ENCODE measurements at places on chromosomes 6 and 20.

DNA sequence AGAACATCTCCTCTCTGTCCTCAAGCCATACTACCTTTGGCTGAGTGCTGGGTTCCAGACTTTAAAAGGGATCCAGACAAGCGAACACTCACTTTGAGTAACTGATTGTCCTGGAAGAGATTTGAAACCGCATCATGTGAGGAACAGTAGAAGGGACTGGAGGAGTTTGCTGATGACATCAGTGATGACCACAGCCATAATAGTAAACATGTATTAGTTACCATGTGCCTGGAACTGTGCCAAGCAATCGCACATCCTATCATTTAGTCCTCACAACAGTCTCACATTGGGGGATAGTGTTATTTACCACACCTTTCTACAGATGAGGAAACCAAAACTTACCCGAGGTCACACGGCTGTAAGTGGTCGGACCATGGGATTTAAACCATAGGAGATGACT is 39.8 kb downstream of the ARMC2 start:
- DNase-seq, result no peak

GRCh38 chr20:49034070-49034732 is 11.9 kb upstream of the CSE1L start:
- DNase-seq, result no peak

GRCh38 chr6:692356-692851 is 535 bp downstream of the EXOC2 start:
- DNase-seq, result no peak

DNA sequence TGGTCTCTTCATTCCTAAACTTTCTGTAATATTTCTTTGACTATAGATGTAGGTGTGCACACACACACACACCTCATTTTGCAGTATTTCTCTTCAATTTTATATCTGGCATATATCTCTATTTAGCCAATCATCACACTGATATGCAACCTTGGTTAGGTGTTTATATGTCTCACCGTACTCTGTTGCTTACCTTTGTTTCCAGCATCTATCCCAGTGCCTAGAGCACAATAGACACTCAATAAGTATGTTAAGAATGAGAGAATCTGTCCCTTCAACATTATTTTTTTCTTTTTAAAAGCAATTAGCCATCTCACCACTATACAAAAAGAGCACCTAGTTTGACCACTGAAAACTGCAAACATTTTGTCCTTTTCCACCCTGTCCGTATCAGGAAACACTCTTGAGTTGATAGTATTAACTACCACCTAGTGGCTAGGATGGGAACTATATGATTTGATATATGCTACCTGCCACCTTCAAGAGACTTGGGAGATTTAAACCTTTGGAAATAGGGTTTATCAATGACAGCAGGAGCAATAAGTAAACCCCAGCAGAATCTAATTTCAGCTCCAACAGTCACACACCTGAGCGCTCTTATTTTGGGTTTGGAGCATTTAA is 48.7 kb upstream of the RSPO3 start:
- no peak for DNase-seq

DNA sequence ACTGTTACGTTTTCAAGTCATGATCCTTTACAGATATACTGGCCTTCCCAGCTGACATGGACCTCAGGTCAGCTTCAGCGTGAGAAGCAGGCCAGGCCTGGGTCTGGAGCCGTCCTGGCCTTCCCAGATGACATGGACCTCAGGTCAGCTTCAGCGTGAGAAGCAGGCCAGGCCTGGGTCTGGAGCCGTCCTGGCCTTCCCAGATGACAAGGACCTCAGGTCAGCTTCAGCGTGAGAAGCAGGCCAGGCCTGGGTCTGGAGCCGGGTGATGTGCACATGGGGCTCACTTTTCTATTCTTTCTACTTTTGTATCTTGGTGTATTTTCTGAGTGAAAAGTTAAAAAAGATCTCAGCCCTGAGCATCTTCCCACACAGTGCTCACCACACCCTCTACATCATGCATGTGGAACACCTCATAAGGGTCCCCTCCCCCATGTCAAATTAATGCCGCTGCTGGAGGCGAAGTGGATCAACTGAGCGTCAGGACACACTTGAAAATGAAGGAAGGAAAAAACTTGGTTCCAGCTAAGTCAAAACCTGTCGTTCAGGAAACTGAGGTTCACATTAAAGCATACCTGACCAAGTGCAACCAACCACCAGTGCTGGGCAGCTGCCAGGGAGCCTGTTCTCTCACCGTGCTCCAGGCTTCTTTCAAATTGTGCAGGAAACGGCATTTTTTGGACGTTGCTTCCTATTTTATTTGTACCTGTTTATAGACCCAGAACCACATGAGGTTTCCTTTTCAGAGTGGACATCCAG is 32.2 kb downstream of the KIF25 start:
- DNase-seq, result no peak

DNA sequence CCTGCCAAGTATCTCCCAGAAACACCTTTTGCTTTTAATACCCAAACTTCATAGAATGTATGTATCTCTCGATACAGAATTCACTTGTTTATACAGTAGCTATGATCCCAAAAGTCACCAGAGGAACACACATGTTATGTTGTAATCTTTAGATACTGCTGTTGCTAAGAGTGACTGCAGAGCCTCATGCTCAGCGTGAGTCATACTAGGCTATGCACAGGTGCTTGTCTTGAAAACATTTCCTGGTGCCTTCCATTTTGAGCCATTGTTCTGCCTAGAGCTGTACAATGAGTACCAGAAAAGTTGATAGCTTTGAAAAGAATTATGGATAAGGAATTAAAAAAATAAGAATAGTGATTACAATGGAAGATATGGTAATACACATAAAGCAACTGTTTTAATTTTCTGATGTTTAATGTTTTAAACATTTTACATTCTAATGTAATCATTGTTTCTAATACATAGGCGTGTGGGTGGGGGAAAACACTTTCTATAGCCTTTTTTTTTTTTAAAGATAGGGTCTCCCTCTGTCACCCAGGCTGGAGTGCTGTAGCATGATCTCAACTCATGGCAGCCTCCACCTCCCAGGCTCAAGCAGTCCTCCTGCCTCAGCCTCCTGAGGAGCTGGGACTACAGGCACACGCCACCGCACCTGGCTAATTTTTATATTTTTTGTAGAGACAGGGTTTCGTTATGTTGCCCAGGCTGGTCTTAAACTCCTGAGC is 79.4 kb downstream of the CD24 start:
- no peak for DNase-seq

DNA sequence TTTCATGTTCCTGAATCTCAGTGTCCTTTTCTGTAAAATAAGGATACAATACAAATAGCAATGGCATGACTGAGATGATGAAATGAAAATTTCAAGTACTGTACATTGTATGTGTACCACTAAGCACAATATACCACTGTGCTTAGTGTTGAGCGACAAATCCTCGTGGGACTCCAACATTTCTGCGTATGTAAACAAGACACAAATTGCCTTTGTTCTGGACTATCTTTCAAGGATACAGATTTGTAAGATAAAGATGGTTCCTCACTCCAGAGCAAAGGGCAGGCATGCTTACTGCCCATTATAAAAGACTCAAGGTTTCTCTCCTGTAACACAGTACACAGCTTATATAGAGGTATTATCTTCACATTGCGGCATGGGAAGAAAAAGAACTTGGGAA is 6.0 kb downstream of the RARS2 start:
- DNase-seq, result no peak

GRCh38 chr6:24472181-24472580 is 17.2 kb downstream of the GPLD1 start:
- no peak for DNase-seq

DNA sequence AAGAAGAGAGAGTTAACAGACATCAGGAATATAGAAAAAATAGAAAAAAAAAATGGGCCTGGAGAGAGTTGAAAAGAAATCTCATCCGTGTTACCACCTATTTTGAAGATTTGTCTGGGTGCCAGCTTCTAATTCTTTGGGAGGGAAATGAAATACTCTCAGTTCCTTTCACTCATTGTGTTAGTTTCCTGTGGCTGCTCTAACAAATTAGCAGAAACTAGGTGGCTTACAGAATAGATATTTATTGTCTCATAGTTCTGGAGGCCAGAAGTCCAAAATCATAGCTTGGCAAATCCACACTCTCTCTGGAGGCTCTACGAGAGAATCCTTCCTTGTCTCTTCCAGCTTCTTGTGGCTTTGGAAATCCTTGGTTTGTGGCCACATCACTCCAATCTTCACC is 225.1 kb upstream of the BTBD3 start:
- no peak for DNase-seq

GRCh38 chr20:17541596-17541995 is 10.4 kb upstream of the BFSP1 start:
- no peak for DNase-seq

DNA sequence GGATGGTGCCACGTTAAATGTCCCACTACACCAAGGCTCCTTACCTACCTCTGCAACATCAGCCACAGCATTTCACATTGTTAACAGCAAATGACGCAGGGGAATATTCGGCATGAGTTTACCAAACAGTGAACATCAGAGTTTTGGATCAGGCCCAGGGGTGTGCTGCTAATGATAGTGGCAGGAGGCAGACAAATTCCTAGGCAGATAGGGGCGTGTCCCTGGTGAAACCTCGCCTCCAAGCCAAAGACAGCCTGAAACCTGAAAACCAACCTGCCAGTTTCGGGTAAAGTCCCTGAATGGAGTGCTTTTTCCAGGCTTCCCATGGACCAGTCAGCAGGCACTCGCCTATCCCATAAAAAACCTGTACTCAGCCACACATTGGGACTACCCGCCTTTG is 133.6 kb downstream of the SH3BGRL2 start:
- DNase-seq, result no peak

DNA sequence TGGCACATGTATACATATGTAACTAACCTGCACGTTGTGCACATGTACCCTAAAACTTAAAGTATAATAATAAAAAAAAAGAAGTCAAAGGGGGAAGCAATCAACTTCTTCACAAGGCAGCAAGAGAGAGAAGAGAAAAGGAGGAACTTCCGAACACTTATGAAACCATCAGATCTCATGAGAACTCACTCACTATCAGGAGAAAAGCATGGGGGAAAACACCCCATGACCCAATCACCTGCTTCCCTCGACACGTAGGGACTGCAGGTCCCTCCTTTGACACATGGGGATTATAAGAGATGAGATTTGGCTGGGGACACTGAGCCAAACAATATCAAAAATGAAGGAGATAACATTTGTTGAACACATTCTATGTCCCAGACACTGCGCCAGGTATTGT is 94.8 kb upstream of the PHACTR1 start:
- DNase-seq, result no peak

DNA sequence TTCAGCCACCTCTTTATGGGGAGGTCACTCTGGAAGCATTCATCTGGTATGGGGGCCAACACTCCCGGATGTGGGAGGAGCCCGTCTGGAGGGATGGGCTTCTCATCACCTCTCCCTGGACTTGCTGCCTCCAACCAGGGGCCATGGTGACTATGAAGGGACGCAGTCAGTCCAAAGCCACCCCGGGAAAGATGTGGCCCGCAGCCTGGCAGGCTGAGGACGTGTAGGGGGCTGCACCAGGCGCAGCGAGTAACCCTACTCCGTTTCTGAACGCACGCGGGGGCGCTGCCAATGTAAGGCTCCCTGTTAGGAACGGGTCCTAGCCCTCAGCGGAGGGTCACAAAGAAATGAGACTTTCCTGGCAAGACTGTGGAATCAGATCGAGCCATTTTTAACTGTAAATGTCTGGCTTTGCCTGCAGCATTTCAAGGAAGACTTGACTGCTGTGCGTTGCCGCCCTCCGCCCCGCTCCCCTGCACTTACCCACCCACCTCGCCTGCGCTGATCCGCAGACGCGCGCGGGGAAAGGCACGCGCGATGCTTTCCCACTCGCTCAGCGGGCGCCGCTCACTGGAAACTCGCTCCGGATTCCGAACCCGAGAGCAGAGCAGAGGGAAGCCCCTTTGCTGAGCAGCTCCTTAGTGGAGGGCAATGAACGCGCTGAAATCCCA is 55.1 kb downstream of the IL20RA start:
- no peak for DNase-seq

- DNase-seq, result no peak
These were observed 179.5 kb upstream of the LAMP5 start for GRCh38 chr20:9334866-9335265.

GRCh38 chr6:7649037-7649810 is 59.2 kb downstream of the SNRNP48 start:
- no peak for DNase-seq

GRCh38 chr6:9439621-9440330 is 975.1 kb downstream of the TFAP2A start:
- DNase-seq, result no peak

- no peak for DNase-seq
These were observed 6.7 kb upstream of the GFOD1 start for GRCh38 chr6:13494137-13494536.

GRCh38 chr6:53527249-53527765 is 17.6 kb downstream of the GCLC start:
- no peak for DNase-seq

GRCh38 chr6:16338577-16339264 is 100.3 kb downstream of the GMPR start:
- DNase-seq, result peak; percentile 86

GRCh38 chr20:50574586-50574985 is 64.4 kb downstream of the PTPN1 start:
- DNase-seq, result no peak

DNA sequence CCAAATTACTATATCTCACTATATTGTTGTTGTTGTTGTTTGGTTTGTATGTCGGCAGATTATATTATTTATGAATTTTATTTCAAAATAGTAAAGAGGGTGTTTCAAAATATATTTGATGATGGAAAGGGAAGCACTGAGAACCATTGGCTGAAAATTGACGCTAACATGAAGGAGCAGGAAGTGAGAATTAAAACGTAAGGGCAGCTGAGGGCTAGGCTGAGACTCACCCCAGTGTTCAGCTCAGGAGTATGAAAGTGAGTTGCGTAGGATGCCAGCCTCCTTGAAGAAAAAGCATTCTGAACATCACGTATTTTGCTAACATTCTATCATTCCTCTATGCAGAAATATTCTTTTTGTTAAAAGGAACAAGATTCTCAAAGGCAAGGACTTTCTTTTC is 10.7 kb upstream of the IPCEF1 start:
- no peak for DNase-seq

DNA sequence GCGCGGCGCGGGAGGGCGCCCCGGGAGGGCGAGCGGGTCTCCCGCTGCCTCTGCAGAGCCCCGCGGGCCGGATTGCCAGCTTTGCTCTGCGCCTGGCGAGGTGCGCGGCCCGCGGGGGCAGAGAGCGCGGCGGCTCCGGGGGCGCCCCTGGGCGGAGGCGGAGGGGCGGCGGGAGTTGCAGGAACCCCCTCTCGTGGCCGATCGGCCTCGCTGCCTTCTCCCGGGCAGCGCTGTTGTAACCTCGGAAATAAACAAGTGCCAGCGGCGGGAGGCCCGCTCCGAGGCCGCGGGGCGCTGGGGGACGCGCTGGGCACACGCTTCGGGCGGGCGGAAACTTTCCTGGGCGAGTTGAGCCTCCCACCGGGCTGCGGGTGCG is 1.2 kb downstream of the CDH4 start:
- no peak for DNase-seq

- no peak for DNase-seq
These were observed 48.3 kb upstream of the MRAP2 start for GRCh38 chr6:83985308-83985713.

DNA sequence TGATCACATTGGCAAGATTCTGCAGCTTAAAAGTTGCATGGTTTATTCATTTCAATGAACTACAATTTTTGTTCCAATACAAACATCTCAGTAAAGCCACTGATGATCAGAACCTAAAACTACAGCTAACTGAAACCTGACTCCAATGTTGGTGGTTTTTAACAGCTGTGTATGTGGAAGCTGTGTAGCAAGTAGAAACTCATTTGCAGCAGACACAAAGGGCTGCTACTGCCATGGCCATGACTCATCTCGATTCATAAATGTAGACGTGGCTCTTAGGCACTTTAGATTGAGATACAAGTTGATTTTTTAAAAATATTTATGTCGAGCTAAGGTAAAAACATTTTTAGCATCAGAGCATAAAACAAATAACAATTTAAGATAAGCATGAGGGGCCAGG is 19.5 kb upstream of the MAP3K4 start:
- DNase-seq, result no peak

Measured in GOT3 (cell line).